ENCODE measurements at places on chromosomes 3 and 15.

DNA sequence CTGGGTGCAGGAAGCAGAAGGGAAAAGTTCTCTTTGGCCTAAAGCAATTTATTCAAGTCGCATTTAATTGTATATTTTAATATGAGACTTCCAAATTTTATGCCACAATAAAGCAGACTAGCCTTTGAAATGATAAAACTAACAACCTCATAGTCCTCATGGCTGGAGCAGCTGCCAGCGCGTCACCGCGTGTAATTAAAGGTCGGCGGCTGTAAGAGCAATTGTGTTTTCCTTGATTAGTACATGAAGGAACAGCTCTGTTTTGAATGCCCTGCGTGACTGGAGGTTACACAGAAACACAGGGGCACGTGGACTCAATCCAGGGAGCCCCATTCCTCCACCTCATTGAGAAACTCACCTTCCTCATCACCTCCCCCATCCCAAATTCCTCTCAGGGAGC, 10.1 kb upstream of the LRRC15 start:
- DNase-seq = no peak

DNA sequence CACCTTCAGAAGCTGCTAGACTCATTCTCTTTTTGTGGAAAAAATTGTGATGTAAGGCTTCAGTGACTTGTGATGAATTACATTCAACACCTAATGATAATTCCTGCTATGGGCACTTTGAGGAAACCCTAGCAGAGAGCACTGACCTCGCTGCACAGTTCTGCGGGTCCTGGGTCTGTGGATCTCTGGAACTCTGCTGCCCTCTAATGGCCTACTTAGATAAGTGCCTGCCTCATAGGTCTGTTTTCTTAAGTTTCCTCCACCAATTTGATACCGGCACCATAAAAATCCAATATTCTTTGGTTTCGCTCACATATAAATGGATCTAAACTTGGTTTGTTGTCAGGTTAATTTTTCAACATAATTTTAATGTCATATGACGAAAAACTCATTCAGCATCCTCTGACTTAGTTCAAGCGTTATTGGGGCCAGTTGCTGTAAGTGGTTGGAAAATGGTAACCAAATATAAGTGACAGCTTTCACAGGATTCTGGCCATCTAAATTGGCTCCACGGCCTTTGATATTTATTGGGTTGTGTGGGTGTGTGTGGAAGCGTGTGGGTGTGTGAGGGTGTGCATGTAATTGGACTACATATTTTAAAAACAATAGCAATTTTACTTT, 10.4 kb downstream of the SLITRK3 start:
- peak; percentile 43 for DNase-seq

- no peak for DNase-seq
Measured at GRCh38 chr15:80620931-80621330, 74.2 kb upstream of the ABHD17C start.

DNA sequence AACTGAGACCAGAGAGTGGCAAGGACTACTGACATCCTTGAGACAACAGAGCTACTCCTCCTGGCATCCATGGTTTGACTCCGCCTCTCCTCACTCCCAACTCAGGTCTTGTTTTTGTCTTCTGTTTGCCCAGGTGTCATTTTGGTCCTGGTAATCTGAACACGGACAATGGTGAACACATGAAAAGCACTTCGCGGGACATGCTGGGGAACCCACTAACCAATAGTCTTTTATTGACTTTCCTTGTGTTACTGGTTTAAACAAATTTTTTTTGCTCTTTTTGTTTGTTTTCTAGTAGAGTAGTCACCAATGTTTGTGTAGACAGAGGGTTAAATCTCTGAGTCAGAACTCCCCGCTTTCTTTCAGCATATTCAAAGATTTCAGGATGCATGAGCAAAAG, 38.4 kb downstream of the LARP6 start:
- DNase-seq = no peak

GRCh38 chr15:96849271-96849900, 518.9 kb downstream of the NR2F2 start:
- DNase-seq = no peak

GRCh38 chr3:194623449-194624290, 9.5 kb downstream of the TMEM44 start:
- DNase-seq = no peak

DNA sequence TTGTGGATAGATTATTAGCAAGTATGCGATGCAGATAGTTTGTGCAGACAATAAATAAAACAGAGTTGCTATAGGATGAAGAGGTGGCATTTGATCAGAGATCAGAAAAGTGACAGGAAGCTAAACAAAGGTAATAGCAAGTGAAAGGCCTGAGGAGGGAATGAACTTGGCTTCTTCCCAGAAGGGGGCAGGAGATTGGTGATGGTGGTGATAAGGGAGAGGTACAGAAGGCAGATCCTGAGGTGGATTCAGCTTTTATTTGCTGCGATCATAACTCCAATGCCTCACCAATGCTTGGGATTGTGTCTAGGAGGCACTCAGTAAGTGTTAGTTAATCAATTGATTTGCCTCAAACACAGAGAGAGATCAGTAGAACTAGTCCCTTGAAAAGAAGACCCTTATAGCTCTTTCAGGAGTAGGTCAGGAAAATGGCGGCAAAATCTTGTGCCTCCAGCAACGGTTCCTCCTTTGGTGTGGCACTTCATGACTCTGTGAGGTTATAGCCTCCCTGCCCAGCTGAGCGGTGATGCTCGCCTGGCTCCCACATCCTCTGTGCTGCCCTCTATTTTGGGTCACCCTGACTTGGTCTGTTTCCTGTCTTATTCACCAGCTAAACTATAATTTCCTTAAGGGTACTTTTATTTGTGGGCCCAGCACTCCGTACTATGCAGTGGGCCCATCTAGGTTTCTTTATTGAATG, 37.5 kb downstream of the TGFBR2 start:
- DNase-seq = no peak

- DNase-seq = no peak
Measured at GRCh38 chr3:147403511-147403910, 2.8 kb downstream of the ZIC4 start.

- peak; percentile 90 for DNase-seq
Measured at GRCh38 chr3:125045965-125046364, 9.8 kb downstream of the HEG1 start.

- DNase-seq = no peak
Measured at GRCh38 chr3:123693584-123694190, 108.8 kb upstream of the HACD2 start.

DNA sequence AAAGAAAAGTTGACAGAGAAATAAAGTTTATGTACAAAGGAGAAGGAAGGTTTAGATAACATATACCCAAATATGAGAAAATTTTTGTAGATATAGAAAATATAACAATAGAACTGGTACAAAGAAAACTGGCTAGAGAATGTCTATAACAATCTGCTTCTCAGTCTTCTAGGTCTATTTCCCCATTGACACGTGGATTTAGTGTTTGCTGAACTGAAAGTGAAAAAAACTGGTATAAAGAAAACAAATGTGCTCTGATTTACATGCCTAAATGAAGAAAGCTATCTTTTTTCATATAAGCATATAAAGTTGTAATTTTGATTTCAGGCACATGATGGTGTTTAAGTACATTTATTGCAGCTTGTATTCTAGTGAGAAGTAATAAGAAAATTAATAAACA, 9.8 kb downstream of the KCNMB2 start:
- no peak for DNase-seq

DNA sequence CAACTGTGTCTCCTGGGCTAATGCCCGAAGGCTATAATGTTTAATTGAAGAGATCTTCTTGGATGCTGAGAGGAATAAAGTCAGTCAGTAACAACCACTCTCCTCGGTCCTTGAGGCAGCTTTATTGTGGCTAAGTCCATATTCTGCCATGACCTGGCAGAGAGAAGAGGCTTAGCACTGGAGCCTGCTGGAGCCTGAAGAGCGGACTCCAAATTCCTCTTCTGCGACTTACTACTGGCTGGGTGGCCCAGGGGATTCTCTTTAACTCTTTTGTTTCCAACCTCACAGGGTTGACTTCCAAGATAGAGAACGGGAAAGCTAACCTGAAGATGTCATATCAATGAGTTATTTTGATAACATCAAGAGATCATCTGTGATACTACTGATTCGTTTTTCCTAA, 71.1 kb downstream of the MYO1E start:
- DNase-seq = no peak

- DNase-seq = no peak
Measured at GRCh38 chr3:128408693-128409623, 57.7 kb downstream of the DNAJB8 start.

GRCh38 chr15:80608688-80609087, 86.4 kb upstream of the ABHD17C start:
- no peak for DNase-seq

GRCh38 chr3:120436523-120437050, 14.2 kb downstream of the FSTL1 start:
- no peak for DNase-seq

GRCh38 chr3:99170867-99171517, 269.5 kb upstream of the DCBLD2 start:
- DNase-seq = no peak

DNA sequence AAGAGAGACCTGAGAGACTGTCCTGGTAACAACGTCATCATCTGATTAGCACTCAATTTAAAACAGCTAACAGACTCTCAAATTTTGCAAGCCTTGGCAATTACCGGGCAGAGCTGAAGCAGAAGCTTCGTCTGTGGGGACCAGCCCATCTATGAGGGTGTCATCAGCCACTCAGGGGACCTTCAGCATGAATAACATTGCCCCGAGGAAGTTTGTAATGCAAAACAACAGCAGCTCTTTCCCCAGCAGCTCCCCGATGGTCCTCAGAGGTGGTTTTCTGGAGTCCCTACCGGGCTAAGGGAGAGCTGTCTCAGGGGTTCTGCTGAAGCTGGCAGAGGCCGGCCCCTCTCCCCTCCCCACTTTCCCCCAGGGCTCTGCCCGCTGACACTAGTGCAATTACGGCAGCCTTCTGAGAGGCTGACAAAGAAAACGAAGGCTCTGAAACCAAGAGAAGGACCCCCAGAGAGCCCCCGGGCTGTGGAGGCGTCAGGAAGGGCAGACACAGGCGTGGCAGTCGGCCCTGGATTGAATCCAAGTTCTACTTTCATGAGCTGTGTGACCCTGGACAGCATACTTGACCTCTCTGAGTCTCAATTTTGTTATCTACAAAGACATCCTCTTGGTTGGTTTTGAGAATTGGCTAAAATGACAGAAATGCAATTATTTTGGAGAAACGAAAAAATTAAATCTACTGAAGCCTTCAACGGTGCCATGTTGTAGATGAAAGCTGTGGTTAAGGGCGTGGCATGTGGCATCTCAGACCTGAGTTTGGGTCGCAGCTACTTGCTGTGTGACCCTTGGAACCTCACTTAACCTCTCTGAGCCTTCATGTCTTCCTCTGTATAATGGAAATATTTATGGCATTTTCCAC, 102.1 kb upstream of the TLE3 start:
- no peak for DNase-seq

- DNase-seq = no peak
Measured at GRCh38 chr15:59154243-59154642, 49.3 kb downstream of the CCNB2 start.

DNA sequence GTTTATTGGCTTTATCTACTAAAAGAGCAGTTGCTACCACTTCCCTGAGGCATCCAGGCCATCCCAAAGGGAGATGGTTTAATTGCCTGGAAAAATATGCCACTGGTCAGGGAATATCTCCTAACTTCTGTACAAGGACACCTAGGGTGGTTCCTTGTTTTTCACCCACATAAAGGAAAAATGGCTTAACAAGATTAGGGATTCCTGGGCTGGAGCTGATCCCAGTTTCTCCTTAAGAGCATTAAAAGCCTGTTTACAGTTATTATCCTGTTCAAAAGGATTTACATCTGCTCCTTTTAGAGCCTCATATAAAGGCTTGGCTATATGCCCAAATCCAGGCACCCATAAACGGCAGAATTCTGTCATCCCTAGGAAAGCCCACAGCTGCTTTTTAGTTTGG, 70.2 kb upstream of the WNT7A start:
- no peak for DNase-seq

- DNase-seq = no peak
Measured at GRCh38 chr15:40051616-40052415, 12.8 kb upstream of the SRP14 start.

DNA sequence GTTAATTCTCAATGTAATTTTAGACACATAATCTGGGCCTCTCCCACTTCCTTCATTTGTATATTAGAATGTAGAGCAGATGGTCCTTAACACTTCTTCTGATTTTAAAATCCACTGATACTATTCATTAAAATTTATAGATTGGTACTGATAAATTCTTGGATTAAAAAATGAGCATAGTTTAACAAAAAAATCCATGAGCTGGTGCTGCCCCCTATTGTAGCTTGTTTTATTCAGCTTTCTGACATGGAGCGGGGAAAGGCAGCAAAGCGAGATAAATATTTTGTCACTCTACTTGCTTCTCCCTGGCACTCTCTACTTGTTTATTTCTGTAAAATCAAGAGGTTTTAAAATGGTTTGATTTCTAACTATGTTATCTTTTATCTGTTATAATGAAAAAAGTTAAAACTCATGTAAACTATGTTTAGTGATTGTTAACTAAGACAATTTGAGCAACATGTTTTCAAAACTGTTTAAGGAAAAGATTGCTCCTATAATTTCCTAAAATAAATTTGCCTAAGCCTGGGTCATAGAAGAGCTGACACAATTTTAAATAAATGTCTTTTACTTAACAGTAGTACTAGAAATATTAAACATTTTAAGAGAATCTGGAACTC, 26.5 kb upstream of the PLOD2 start:
- DNase-seq = peak; percentile 34

DNA sequence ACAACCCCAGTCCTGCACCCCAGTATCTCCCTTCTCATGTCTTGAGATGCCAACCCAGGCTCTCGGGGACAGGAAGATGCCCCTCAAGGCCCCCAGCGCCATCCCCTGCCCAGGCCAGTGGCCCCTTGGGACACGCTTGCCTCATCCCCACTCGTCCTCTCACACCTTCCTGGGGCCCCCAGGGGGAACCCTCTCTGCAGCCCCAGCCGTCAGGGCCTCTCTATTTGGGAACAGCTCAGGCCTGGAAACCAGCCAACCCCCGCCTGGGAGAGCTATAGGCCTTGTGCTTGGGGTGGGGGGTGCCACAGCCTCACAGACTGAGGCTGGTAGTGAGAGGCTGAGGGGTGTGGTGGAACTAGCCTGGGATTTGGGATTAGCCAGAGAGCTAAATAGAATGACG, 7.8 kb downstream of the LINGO1 start:
- DNase-seq = no peak

DNA sequence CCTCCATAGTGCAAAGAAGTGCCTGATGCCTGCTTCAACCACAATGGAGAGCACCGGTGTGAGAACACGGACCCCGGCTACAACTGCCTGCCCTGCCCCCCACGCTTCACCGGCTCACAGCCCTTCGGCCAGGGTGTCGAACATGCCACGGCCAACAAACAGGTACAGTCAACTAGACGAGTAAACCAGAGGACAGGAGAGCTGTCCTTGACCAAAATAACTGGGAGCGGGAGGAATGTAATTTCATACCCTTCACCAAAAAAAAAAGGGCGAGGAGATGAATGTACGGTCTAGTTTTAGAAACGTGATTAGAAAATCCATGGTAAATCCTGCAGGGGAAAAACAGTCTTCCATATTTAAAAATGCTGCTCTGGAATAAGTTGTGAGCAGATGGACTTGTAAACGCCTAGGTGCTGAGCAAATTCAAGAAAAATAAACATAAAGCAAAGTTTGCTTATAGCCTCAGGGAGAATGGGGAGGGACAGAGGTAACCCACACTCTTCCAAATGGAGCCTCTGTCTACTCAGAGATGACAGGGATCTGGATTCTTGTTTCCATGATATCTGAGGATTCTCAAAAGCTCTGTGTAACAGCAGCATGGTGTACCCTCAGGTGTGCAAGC, 8.4 kb downstream of the THBS1 start:
- no peak for DNase-seq

GRCh38 chr3:3443482-3443881, 264.0 kb upstream of the CRBN start:
- no peak for DNase-seq

GRCh38 chr15:57321485-57321884, 54.8 kb upstream of the CGNL1 start:
- DNase-seq = no peak

GRCh38 chr3:26647078-26647477, 24.5 kb downstream of the LRRC3B start:
- no peak for DNase-seq
